ENCODE measurements at places on chromosomes 3 and 15.

GRCh38 chr3:123635217-123635616 lies 50.4 kb upstream of the HACD2 start:
- no peak for DNase-seq

GRCh38 chr15:72227192-72227586 lies 3.8 kb downstream of the PKM start:
- DNase-seq: no peak

- no peak for DNase-seq
These were observed at the start of gene CCDC33 for GRCh38 chr15:74235962-74236361. CCDC33 (plus strand) TSS chr15:74236326; CDS start chr15:74236720, 394 bp downstream.

DNA sequence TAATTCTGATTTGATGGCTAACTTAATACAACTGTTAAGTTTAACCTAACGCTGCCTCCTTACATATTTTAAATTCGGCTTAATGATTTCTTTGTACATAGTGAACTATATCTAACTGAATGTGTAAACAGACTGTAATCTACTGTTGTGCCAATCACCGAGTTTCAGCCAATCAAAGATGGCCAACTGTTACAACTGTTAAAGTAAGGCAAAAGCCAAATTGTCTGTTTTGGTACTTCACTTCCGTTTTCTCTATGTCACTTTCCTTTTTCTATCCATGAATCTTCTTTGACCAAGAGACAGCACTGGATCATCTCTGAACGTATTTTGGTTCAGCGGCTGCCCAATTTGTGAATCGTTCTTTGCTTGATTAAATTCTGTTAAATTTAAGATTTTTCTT lies 137.0 kb downstream of the LMLN start:
- DNase-seq: no peak

All from CMK (cell line).